ENCODE measurements at places on chromosomes 3 and 15.

- DNase-seq: no peak
Observed at GRCh38 chr3:191882289-191882688, 421.3 kb downstream of the PYDC2 start.

GRCh38 chr15:82964890-82965289 lies 12.4 kb upstream of the HOMER2 start:
- no peak for DNase-seq

DNA sequence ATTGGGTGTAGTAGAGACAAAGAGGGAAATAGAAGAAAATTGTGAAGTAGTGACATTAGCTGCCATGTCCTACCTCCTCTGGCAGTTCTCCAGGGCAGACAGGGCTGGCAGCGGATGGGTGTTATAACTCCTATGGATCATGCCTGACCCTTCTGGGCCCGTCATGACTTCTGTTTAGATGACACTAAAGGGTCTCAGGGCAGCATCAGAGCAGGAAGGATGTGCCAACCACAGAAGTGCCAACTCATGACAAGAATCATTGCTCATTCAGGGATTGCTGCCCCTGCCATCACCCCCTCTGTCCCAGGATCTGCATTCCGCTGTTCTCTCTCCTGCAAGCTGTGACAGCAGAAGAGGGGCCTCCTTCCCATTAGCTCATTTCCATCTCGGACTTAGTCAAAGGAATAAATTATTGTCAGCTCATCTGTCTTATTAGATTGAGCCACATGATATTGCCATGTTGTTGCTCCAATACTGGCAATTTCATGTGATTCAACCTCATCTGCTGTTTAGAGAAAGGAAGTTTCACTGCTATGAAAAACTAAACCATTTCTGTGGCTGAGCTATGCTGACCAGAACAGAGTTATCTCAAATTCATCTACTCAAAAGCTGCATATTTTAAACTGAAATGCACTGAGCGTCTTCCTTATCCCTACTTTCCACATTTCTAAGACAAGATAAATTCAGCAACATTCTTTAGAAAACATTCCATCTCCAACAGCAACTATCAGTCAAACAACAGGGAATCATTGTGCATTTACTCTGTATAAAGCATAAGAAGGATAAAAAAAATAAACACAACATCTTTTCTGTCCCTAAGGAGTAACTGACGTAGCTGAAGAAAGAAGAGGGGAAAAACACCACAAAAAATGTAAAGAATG lies 271.6 kb downstream of the FHIT start:
- DNase-seq: no peak

DNA sequence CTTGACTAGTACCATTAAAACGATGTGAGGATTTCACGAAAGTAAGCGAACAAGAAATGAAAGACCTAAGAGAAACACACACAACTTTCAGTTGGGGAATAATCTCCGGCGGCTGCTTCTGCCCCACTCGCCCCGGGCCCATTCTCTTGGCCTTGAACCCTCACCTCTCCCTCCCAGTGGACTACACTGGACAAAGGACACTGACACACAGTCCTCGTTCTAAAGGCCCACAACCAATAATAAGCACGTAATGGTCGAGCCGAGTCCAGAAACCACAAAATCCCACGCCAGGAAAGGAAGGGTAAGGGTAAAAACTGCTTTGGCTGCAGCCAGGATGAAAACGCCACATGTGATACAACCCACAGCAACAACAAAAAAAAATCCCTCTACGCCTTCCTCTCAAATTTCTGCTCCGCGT lies 469 bp downstream of the ZNF770 start:
- DNase-seq: peak; percentile 31

All from NCI-H1092 treated with DMSO at 0.1 percent for 48 hours (cell line).